Pulmonary artery endothelial cell (primary cell): ENCODE measurements at places on chromosomes 11 and 22.

- DNase-seq, result no peak
Observed at GRCh38 chr11:10387206-10388083, 67.6 kb upstream of the AMPD3 start.

DNA sequence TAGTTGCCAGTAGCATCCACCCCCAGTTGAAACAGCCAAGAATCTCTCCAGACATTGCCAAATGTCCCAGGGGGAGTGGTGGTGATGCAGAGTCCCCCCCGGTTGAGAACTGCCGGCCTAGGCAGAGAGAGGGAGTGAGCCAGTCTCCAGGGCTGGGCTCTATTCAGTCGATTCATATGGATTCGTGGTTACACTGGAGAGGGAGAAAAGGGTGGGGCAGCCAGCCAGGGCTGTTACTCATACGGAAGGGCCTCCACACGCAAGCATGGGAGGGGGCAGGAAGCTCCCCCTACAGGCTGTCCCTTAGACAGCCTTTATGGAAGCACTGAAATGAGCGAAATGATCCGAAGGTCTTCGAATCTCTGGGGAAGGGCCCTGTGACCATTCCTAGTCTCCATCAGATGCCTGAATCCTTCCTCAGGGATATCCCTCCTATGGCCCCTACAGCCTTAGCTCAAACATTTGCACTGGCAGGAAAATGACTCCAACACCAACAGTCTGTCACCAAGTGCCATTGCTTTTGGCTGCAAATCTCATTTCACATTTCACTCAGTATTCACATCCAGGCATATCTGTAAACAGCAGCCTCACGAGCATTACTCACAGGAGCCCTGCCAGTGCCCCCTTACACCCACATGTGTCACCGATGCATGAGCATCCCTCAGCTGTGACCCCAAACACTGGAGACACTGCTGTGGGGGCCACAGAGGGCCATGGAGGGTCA is 18.4 kb upstream of the TLCD5 start:
- DNase-seq, result no peak

GRCh38 chr22:21038405-21038804 is 6.0 kb upstream of the SLC7A4 start:
- no peak for DNase-seq

- no peak for DNase-seq
Observed at GRCh38 chr22:18068381-18068988, 9.3 kb upstream of the PEX26 start.

DNA sequence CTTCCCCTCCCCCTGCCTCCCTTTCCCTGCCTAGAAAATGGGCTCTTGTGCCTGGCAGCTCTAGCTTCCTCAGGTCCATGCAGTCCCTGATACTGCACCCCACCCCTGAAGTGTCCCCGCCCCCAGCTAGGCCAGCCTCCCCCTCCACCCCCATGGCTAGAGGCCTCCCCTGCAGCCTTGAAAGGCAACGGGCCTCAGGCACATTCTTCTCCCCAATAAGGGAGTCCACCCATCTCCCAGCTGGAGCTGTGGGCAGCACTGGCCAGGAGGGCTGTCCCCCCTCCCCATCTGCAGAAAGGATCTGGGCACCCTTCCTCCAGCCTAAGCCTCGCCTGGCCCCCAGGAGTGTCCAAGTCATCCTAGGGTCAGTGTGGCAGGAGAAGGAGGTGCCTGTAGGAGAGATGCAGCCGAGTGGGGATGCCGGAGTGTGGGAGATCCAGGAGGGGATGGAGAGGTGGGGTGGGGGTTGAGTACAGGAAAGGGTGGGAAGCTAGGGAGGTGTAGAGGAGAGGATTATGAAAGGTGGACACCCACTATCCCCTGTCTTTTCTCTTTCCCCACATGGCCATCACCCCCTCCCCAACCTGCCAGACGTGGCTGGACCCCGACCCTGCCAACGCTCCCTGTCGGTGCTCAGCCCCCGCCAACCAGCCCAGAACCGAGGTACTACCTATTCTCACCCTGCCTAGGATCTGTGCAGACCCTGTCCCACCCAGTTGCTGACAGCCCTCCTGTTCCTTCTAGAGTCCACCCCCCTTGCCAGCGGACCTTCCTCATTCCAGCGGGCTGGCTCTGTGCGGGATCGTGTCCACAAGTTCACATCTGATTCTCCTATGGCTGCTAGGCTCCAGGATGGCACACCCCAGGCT is 9.3 kb downstream of the SMTN start:
- no peak for DNase-seq

DNA sequence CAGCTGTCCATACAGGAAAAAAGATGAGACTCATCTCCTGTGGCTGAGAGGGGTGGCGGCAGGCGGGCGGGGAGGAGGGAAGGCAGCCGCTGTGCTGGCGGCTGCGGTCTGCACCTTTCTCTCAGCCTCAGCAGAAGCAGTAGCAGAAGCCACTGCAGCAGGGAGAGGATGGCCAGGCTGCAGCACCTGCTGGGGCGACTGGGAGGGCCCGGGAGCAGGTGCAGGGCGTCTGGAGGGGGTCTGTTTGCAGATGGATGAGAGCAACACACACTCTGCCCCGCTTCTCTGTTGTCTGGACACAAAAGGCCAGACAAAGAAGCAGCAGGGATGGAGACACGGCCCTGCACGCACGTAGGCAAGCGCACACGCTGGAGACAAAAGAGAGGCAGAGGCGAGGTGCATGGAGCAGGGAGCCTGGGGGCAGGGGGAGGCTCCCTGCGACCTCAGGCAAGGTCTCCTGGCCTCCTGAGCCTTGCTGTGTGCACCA is 9.3 kb upstream of the MIAT start:
- no peak for DNase-seq
